ENCODE measurements at places on chromosomes 11 and 22. TPM values are rescaled to one million over a fixed set of nuclear protein-coding genes. Genes with fewer than 3 reads are reported as not detected.

Gene MYBPC3
- under 0.01 TPM for total RNA-seq

Gene TMEM191C
- total RNA-seq = 1.0 TPM

Gene DEUP1
- 0.59 TPM for total RNA-seq

DNA sequence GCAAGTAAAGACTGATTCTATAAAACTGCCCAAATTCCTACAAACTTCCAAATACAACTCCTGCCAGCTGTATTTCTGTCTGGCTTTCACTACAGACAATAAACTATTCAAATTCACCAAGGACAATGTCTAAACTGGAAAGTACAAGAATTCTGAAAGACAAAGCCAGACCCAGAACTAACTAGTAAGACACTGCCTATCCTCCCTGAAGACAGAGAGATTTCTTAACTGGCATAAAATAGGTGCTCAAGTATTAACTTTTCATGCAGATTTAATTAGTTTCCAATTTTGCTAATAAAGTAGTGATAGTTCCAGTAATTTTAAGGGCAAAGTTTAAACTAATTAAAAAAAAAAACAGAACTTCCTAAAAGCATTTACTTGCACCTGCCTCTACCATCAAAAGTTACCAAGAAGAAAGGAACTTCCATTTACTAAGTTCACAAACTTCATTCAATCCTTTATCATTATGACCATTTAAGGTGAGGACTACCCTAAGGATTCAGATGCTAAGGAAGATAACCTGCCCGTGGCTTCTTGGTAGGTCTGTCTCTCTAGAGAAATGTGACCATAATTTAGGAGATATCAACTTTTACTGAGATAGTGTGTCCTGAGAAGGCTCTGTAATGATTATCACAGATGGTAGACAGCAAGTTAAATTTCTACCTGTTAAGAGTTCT, 45.2 kb downstream of the CELF1 start:
- no peaks in the 10 kb centered on the region for H3K36me3 ChIP-seq
- no peak overlapping the region for H3K4me3 ChIP-seq
- peak overlapping the region; percentile 48 for H3K27ac ChIP-seq
- no peaks in the 10 kb centered on the region for H3K4me1 ChIP-seq

GRCh38 chr11:9516113-9516512, 55.3 kb downstream of the ZNF143 start:
- H3K27me3 ChIP-seq = no peaks in the 10 kb centered on the region
- peaks cover 6% of the 10 kb centered on the region for H3K36me3 ChIP-seq
- no peak for DNase-seq
- no peak overlapping the region for H3K27ac ChIP-seq
- no peaks in the 10 kb centered on the region for H3K4me1 ChIP-seq

- H3K36me3 ChIP-seq = no peaks in the 10 kb centered on the region
- no peak for DNase-seq
- no peak overlapping the region for H3K4me3 ChIP-seq
- H3K4me1 ChIP-seq = no peaks in the 10 kb centered on the region
Measured at GRCh38 chr11:60594998-60595642, 79.9 kb downstream of the MS4A13 start.

All from breast epithelium (tissue), 4 donors.